ENCODE measurements at places on chromosomes 7 and 10.

GRCh38 chr7:128020159-128020558 lies 11.1 kb downstream of the LRRC4 start:
- DNase-seq = peak; percentile 67

GRCh38 chr7:18566829-18567228 lies 71.3 kb downstream of the HDAC9 start:
- DNase-seq = peak; percentile 27

DNA sequence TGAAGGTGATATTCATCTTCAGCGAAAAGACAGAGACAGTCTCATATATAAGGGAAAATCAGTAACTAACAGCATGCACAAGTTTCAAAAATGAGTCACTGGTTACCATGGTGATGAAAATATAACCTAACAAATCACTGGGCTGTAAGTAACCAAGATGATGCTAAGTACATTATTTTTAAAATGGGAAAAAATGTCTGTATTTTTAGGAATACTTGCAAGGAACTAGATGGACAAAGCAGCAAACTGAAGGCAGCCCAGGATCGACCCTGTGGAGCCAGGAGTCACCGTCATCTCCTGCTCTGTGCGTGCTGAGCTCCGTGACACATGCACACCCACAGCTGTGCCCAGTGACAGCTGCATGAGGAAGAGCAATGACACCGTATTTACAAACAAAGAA lies 137.3 kb downstream of the ELMO1 start:
- no peak for DNase-seq

- no peak for DNase-seq
Measured at GRCh38 chr10:11109590-11109989, 91.9 kb downstream of the CELF2 start.

DNA sequence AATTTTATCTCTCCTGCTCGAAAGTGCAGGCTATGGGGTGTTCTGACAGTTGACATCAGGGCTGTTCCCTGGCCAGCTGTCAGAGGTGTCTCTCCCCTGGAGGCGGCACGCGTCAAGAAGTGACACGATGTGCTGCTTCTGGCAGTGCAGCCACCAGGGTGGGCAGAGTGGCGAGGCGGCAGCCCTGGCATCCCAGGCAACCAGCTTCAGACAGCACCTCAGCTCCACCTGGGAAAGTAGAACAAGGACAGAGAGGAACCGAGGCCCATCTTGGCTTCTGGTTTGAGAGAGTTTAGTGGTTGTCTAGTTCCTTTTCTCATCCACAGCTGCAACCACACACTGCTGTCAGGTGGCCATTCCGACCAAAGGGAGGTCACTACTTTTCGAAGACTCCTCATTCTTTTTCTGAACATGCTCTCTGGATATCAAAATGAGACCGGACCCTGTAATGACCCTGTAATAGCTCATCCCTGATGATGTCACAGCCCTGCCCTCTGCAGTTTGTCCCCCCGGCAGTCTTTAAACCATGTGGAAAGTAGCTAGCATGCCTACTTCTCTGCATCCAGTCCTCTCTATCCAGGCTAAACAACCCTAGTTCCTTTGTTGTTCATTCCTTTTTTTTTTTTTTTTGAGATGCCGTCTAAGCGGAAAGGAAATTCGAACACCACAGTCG lies 381.0 kb upstream of the NRP1 start:
- peak; percentile 3 for DNase-seq

DNA sequence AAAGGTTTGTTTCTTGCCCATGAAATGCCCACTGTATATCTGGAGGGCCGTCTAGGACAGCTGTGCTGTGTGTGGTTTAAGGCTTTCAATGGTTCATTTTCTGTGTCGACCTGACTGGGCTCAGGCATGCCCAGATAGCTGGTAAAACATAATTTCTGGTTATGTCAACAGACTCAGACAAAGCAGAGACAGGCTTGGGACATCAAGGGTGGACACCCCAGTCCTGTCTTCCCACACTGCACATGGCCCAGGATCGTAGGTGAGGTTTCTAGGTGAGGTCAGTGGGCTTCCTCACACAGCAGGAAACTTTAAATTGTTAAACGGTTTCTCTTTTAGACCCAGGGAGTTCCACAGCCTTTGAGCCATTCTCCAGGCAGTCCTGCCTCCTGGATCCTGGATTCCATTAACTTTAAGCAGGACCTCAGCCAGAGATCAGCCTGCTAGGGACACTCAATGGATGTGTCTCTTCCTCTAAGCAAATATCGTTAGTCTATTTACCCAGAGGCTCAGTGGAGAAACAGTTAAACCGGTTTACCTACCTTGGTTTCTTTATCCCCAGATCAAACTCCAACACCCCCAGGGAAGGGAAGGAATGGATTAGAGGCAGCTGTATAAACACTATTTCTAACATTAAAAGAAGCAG lies 66.4 kb downstream of the ST8SIA6 start:
- DNase-seq = no peak

- no peak for DNase-seq
Measured at GRCh38 chr7:123944395-123944794, 19.4 kb downstream of the SPAM1 start.
